ENCODE measurements at places on chromosomes 4 and X.

DNA sequence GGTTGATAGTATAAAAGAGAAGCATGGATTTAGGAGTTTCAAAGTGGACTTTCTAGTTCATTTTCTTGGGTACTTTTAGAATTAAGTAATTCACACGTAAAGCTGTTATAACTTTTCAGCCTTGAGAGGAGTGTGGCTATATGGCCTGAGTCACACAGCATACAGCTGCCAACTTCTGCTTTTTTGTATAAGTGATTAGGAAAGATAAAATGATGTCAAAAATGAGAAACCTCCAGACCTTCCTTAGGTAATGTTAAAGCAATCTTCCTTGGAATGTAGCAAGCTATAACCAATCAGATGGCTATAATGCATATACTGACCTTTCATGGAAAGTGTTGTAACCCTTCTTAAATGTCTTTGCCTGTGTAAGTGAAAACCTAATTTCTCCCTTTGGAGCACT is 39.2 kb downstream of the RAB40AL start:
- no peak overlapping the region for H3K4me3 ChIP-seq
- no peaks in the 10 kb centered on the region for H3K27me3 ChIP-seq
- H3K4me1 ChIP-seq, result no peaks in the 10 kb centered on the region
- no peaks in the 10 kb centered on the region for H3K36me3 ChIP-seq
- no peak overlapping the region for H3K27ac ChIP-seq

DNA sequence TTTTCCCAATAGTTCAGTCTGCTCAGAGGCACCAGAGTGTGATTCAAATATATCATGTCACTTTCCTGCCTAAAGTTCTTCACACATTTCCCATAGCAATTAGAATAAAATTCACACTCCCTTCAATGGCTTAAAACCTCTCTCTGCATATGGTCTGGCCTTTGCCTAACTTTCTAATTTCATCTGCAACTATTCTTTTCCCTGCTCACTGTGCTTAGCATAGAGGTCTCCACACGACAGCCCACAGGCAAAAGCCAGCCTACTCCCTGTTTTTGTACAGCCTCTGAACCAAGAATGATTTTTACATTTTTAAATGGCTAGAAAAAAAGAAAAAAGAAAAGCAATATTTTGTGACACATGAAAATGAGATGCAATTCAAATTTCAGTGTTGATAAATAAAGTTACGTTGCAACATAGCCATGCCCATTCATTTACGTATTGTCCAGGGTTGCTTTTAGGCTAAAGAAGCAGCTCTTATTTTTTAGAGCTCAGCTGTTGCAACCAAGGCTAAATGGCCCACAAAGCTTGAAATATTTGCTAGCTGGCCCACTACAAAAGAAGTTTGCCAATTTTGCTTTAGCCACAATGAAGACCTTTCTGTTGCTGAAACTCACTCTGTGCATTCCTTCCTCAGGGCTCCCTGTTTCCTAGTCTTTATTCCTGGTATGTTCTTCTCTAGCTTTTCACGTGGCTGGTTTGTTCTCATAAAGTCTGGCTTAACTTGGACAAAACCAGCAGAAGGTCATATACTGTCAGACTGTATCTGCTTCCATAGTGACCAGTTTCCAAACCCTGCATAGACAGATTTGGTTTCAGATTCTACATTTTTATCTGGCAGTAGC is 26.6 kb upstream of the IRF2 start:
- no peak overlapping the region for H3K27ac ChIP-seq
- H3K36me3 ChIP-seq, result no peaks in the 10 kb centered on the region
- no peaks in the 10 kb centered on the region for H3K27me3 ChIP-seq
- no peak for DNase-seq

- no peaks in the 10 kb centered on the region for H3K27me3 ChIP-seq
- peaks cover 21% of the 10 kb centered on the region for H3K36me3 ChIP-seq
- H3K4me3 ChIP-seq, result no peak overlapping the region
- peaks cover 38% of the 10 kb centered on the region for H3K4me1 ChIP-seq
- peak; percentile 54 for DNase-seq
Measured at GRCh38 chr4:54067166-54067565, 2.8 kb upstream of the CHIC2 start.

DNA sequence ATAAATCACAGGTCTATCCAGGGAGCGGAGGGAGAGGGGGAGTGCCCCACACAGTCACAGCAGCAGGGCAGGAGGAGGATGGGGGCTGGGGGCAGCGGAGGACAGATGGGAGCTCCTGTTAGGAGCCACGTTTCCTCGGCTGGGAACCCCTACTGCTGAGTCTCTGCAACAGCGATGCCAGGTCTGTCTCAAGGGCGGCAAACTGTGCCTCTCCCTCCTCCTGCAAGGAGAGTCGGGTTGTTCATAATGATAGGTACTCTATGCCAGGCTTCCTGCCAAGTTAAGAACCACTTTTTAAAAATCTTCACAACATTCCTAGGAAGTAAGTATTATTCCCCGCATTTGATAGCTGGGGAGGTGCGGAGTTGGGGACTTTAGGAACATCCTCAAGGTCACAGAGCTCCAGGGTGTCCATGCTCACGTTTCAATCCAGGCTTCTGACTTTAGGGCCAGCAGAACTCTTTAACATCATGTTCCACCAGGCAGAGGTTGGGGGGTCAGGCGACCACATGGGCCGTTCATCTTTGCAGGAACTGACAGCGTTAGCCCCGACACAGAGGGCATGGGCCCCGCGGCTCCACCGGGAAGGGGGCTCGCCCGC is 98.3 kb upstream of the MAML3 start:
- H3K27ac ChIP-seq, result peak overlapping the region; percentile 97
- peak; percentile 55 for DNase-seq
- peak overlapping the region; percentile 47 for H3K4me3 ChIP-seq
- H3K4me1 ChIP-seq, result peaks cover 54% of the 10 kb centered on the region

DNA sequence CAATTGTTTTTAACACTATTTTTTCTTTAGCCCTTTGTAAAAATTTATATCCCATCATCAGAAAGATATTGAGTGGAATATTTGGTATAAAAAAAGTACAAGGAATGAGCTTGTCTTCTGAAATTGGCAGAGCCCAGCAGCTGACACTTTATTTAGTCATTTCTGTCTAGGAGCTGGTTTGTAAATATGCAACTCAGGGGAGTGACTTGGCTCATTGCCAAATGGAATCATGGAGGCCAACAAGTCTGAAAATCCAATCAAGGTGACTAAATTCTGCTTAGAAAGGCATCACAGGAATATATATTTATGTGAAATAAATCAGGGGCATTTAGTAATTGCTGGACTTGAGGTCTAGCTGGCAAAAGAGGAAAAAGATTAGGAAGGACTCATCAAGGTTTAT is 74.4 kb downstream of the OTC start:
- H3K27me3 ChIP-seq, result no peaks in the 10 kb centered on the region
- H3K4me3 ChIP-seq, result no peak overlapping the region
- no peak overlapping the region for H3K27ac ChIP-seq

- H3K36me3 ChIP-seq, result no peaks in the 10 kb centered on the region
- DNase-seq, result no peak
- H3K4me1 ChIP-seq, result no peaks in the 10 kb centered on the region
- no peak overlapping the region for H3K27ac ChIP-seq
Measured at GRCh38 chrX:41516999-41517765, 70.0 kb downstream of the NYX start.

DNA sequence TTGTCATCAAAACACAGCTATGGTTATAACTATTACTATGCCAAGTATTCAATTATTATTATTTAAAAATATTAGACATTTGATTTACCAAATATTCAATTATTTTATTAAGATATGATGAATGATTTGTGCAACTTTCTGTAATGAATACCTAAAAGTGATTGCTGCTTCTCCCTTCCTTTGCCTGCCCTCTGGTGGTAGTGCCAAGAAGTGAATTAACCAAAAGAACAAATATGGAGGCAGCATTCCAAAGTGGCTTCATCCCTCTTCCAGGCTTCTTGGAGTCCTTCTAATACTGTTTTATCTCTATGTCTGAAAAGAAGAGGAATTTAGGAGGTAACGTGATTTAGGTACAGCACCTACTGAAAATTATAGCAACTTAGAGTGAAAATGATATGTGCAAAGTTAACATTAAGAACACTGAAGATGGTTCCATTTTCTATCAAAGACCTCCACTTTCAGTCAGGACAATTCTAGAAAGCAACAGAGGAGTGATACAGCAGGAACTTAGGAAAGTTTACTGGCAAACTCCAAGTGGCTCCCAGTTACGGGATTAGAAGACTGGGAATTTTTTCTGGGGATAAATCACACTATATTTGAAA is 43.0 kb downstream of the ENPEP start:
- no peak for DNase-seq
- no peaks in the 10 kb centered on the region for H3K27me3 ChIP-seq
- H3K4me1 ChIP-seq, result peaks cover 9% of the 10 kb centered on the region

GRCh38 chr4:58502839-58503238 is 1392.7 kb upstream of the IGFBP7 start:
- no peaks in the 10 kb centered on the region for H3K4me1 ChIP-seq
- no peak overlapping the region for H3K27ac ChIP-seq
- no peak overlapping the region for H3K4me3 ChIP-seq
- DNase-seq, result no peak

GRCh38 chr4:158055668-158056067 is 117.2 kb downstream of the GASK1B start:
- no peaks in the 10 kb centered on the region for H3K4me1 ChIP-seq
- H3K27me3 ChIP-seq, result 0 out of 2 replicates have a peak, but pooled peaks cover 4% of the 10 kb centered on the region
- DNase-seq, result no peak

DNA sequence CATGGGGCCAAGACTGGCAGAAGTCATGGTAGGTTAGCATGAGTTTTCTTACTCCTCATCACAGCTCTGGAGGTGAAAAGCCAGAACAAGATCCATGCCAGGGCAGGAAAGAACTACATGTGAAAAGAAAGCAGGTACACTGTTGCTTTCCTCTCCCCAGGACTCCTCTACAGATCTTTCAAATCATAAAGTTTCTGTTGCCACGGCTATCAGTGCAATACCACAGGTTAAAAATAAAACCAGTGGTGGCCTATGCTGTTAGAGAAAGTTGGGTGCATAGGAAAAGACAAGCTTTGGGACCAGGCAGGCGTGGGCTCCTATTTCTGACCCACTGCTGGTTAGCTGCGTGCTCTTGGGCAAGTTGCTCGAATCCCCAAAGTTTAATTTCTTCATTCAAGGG is 81.4 kb downstream of the SH3RF1 start:
- 0 out of 2 replicates have a peak, but pooled peaks cover 7% of the 10 kb centered on the region for H3K36me3 ChIP-seq
- no peak for DNase-seq
- no peak overlapping the region for H3K27ac ChIP-seq
- H3K4me1 ChIP-seq, result peaks cover 33% of the 10 kb centered on the region

DNA sequence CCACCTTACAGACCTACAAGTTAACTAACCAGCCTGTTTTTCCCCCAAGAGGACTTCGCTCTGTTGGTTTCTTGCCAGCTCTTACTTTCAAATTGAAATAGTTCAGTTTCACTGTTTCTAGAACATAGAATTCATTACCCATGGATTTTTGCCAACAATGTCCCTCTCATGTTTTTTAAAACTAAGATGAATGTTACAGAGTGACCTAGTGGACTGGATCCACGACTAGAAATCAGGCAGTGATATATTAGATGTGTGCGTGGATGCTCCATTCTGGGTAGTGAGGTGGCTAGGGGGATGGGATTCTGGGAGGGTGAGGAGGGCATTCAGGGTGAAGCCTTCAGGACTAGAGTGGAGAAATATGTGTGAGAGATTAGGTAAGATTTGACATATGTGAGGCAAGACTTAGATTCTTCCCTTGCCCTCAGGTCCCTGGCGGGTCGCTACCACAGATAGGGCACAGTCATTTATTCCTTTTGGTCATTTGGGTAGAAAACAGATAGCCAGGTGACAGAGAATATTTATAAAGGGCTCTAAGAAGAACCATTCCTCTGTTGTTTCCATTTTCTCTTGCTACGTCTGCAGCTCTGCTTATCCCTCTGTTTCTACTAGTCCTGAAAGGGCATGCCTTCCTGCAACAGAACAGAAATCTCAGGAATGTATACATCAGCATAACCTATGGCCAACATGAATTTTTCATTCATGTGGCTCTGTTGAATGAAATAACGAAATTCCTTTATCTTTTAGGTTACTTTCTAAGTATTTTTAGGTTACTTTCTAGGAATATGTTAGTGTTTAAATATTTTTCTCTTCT is 15.4 kb upstream of the JADE1 start:
- no peak overlapping the region for H3K4me3 ChIP-seq
- H3K27ac ChIP-seq, result no peak overlapping the region

- H3K4me3 ChIP-seq, result no peak overlapping the region
- H3K36me3 ChIP-seq, result no peaks in the 10 kb centered on the region
- H3K4me1 ChIP-seq, result no peaks in the 10 kb centered on the region
- H3K27ac ChIP-seq, result no peak overlapping the region
- no peak for DNase-seq
- no peaks in the 10 kb centered on the region for H3K27me3 ChIP-seq
Measured at GRCh38 chrX:29640106-29640505, 575.3 kb upstream of the MAGEB2 start.

Measured in SJSA1 (cell line).